ENCODE measurements at places on chromosomes 2 and 18. TPM values are rescaled to one million over a fixed set of nuclear protein-coding genes. Genes with fewer than 3 reads are reported as not detected.

- DNase-seq: no peak
Observed at GRCh38 chr2:30191819-30192271, 39.5 kb upstream of the LBH start.

DNA sequence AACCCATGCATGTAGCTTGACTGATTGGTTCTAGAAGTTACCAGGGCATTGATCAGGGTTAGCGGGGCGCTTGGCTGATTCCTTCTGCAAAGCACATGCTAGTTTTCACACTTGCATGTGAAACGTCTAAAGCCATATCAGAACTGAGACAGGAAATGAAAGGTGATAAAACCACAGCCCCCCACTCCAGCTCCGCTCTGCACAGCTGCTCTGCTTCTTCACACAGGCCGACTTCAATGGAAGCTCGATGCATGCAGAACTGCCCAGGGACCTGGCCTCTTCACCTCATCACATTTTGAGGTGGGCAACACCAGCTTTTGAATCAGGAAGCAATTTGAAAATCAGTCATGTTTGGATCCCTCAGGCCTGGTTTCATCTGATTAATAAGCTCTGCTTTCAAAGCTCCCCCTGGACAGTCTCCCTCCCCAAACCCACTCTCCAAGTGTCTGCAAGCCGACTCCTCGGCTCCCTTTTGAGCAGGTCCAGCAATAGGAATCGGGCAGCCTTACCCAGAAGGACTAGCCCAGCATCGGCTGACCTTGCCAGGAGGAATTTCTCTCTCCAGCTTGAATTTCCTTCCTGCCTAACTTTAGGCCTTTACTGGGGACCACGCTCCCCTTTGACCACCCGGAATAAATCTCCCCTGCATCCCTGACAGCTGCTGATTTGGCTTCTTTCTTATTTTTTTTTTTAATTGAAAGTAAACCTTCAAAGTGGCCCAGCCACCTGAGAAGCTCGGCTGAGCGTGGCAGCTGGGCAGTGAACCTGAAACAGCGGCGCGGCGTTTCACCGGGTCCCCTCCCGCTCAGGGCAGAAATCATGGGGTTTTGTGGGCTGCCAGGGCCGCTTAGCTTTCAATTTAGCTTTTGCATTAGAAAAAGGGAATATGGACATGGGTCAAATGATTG is 31.7 kb downstream of the HRH4 start:
- DNase-seq: peak; percentile 55

DNA sequence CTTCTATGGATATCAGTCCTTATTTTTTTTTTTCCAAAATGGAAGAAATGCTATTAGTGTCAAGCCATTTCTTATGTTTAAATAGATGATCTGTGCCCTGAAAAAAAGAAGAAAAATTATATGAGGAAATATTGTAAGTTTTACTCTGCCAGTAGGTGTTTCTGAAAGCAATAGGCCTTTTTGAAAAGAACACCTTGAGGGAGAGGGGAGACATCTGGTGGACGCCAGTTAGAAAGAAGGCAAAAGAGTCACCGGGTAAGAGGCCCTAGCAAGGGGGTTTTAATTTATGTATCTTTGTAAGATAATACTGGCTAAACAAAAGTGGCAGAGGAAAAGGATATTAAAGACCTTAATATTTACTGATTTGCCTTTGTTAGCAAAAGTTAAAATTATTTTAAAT is 56.1 kb downstream of the DYNAP start:
- no peak for DNase-seq

GRCh38 chr2:96088340-96089335 is 27.7 kb downstream of the ADRA2B start:
- peak; percentile 5 for DNase-seq

GRCh38 chr2:217900010-217900779 is 102.6 kb downstream of the TNS1 start:
- DNase-seq: no peak

GRCh38 chr2:237859082-237859433 is 365 bp upstream of the RAMP1 start:
- DNase-seq: no peak

DNA sequence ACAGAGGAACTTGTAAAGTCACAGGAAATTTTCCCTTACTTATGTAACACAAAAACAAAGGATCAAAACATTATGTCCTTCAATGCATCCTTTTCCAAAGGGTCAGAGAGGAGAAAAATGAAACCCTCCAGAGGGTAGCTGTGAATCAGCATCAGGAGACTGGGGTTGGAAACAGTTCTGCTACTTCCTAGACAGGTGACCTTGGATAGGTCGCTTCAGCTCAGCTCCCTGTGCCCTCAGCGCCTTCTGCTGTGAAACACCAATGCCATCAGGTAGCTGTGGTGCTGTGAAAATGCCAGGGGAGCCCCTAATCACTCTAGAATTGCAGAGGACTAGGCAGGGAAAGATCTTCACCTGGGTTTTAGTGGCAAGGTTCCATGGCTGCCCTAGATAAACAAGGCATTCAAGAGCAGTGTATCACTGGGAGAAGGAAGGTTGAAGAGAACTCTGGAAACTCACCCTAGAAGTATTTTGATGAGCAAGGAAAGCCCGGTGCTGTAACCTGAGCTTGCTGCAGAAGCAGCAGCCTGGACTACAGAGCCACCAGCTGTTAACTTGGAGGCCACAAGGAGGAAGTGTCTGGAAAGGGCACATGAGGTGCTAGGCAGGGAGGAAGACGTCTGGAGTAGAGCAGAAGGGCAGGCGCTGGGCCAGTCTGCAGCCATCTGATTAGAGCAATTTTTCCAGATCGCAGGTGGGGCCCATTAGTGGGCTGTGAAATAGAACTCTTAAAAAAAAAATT is 100.7 kb upstream of the MCFD2 start:
- no peak for DNase-seq

DNA sequence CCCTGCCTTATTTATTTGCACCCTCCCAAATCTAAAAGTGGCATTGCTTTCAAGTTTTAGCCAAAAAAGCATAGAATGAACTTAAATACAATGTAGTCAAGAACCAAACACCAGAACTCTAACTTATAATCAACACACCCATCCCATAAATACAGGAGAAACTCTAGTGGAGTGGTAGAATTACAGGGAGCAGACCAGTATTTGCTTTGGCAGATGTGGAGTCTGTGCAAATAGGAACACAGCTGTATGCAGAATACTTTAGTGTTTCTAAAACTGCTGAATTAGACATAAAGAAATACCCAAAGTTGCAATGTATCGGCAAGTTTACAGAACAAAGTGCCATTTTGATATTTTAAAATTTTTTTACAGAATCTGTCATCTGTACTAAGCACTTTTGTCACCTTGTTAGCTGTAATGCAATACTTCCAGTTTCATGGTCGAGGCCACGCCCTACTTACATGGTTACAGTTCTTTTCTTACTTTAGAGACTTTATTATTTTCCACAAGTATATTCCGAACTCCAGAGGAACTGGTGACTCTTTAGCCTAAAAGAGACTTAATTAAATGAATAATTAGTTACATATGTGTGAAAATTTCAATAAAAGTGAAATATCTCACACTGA is 23.7 kb upstream of the COL5A2 start:
- no peak for DNase-seq

Gene MAP4K4
- total RNA-seq: 280 TPM

Gene IMPA2
- 11.7 TPM for total RNA-seq

Gene PCBP1
- 327 TPM for total RNA-seq
